ENCODE measurements at places on chromosomes 12 and 14. TPM values are rescaled to one million over a fixed set of nuclear protein-coding genes. Genes with fewer than 3 reads are reported as not detected.

The KRT82 gene
- total RNA-seq, result not detected

The KIF5A gene
- 0.16 TPM for total RNA-seq

The NID2 gene
- 0.80 TPM for total RNA-seq

The TMCC3 gene
- 20.1 TPM for total RNA-seq

- peak; percentile 36 for DNase-seq
- H3K27me3 ChIP-seq, result no peaks in the 10 kb centered on the region
- H3K27ac ChIP-seq, result peak overlapping the region; percentile 90
- peaks cover 4% of the 10 kb centered on the region for H3K36me3 ChIP-seq
These were observed 1.4 kb downstream of the DUSP6 start for GRCh38 chr12:89350630-89351488.

DNA sequence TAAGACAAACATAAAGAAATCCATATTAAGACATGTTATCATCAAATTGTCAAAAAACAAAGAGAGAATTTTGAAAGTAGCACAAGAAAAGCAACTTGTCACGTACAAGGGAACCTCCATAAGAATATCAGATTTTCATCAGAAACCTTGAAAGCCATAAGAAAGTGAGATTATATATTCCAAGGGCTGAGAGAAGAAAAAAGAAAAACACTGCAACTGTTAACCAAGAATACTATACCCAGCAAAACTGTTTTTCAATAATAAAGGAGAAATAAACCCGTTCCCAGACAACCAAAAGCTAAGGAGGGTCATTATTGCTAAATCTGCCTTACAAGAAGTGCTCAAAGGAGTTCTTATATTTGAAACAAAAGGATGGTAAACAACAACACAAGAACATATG, 94.7 kb upstream of the TSPAN8 start:
- no peaks in the 10 kb centered on the region for H3K27me3 ChIP-seq
- no peaks in the 10 kb centered on the region for H3K36me3 ChIP-seq
- no peak overlapping the region for H3K4me3 ChIP-seq
- DNase-seq, result no peak
- H3K27ac ChIP-seq, result no peak overlapping the region

DNA sequence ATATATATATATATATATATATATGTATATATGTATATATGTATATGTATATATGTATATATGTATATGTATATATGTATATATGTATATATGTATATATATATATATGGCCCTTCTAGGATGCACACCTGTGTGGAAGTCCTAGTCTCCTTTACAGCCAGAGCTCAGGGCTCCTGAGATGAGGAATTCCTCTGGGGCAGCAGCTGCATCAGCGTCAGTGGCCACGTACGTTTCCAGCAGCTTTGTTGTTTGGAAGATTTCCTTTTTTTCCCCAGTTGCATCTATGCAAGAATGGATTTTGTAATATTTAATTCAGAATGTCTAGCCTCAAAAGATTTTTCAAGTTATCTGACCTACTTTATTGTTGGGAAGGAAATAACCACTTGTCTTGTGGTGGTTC, 68.6 kb downstream of the TNFAIP2 start:
- no peak overlapping the region for H3K4me3 ChIP-seq
- no peaks in the 10 kb centered on the region for H3K36me3 ChIP-seq
- H3K4me1 ChIP-seq, result no peaks in the 10 kb centered on the region
- peaks cover 11% of the 10 kb centered on the region for H3K27me3 ChIP-seq
- no peak overlapping the region for H3K27ac ChIP-seq

DNA sequence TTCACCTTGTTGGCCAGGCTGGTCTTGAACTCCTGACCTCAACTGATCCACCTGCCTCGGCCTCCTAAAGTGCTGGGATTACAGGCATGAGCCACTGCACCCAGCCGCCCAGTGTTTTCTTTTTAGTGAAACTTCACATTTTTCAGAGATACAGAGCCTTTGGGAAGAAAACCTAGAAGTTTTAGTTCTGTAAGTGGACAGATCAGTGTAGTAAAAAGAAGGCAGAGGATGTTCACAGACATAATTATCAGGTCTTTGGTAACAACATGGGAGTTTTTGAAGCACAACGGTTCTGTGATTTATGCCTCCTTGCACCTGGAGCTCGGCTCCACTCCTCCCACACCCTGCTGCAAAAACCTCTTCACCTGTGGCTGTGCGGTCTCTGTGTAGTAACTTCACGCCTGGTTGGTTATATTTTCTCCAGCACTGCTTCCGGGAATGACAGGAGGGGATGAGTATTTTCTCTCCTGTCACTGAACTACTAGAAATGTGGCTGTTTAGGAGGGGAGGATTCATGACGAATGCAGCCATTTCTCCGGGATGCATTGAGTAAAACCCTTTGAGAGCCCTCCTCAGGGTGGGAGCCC, 67.0 kb downstream of the ARF6 start:
- no peaks in the 10 kb centered on the region for H3K27me3 ChIP-seq
- H3K27ac ChIP-seq, result peak overlapping the region; percentile 21
- no peaks in the 10 kb centered on the region for H3K4me1 ChIP-seq
- no peak overlapping the region for H3K4me3 ChIP-seq
- no peak for DNase-seq

- peaks cover 10% of the 10 kb centered on the region for H3K4me1 ChIP-seq
- no peak for DNase-seq
- no peaks in the 10 kb centered on the region for H3K27me3 ChIP-seq
- H3K36me3 ChIP-seq, result peaks cover 3% of the 10 kb centered on the region
These were observed 19.3 kb downstream of the PPP2R5E start for GRCh38 chr14:63523735-63524426.

GRCh38 chr14:54446161-54446693, 5.1 kb upstream of the CNIH1 start:
- H3K4me3 ChIP-seq, result no peak overlapping the region
- DNase-seq, result no peak
- no peaks in the 10 kb centered on the region for H3K36me3 ChIP-seq
- no peaks in the 10 kb centered on the region for H3K27me3 ChIP-seq

DNA sequence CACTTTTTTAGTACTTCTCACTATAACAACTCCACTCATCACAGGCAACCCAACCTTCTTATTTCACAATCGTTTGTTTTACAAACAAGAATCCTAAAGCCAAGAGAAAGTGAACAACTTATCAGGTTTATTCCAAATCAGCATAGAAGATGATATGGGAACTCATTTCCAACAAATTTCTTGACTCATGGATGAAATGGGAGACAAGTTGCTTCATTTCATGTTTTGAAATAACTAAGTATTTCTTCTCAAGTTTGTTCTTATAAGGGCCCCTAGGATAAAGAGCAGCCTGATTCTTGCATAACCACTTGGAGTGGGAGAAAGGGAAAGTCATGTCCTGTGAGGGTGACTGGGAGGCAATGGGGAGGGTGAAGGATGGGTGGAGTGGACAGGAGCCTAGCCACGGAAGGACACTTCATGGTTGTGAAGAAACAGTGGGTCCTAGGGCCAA, 168.3 kb downstream of the DUSP6 start:
- H3K4me1 ChIP-seq, result no peaks in the 10 kb centered on the region
- no peaks in the 10 kb centered on the region for H3K36me3 ChIP-seq
- H3K27ac ChIP-seq, result no peak overlapping the region
- H3K27me3 ChIP-seq, result no peaks in the 10 kb centered on the region

- H3K36me3 ChIP-seq, result peaks cover 3% of the 10 kb centered on the region
- no peak overlapping the region for H3K4me3 ChIP-seq
- H3K27ac ChIP-seq, result no peak overlapping the region
- H3K4me1 ChIP-seq, result peaks cover 5% of the 10 kb centered on the region
- no peak for DNase-seq
These were observed 5.5 kb upstream of the ZNF740 start for GRCh38 chr12:53174881-53175491.

DNA sequence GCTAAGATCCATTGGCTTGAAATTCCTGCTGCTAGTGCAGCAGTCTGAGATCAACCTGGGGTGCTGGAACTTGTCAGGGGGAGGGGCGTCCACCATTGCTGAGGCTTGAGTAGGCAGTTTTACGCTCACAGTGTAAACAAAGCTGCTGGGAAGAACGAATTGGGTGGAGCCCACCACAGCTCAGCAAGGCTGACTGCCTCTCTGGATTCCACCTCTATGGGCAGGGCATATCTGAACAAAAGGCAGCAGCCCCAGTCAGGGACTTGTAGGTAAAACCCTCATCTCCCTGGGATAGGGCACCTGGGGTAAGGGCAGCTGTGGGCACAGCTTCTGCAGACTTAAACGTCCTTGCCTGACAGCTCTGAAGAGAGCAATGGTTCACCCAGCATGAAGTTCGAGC, 191.7 kb downstream of the ALG10B start:
- no peak overlapping the region for H3K4me3 ChIP-seq
- no peak overlapping the region for H3K27ac ChIP-seq
- no peaks in the 10 kb centered on the region for H3K4me1 ChIP-seq

GRCh38 chr14:60175255-60175902, 10.2 kb upstream of the DHRS7 start:
- H3K4me1 ChIP-seq, result no peaks in the 10 kb centered on the region
- no peak overlapping the region for H3K4me3 ChIP-seq
- H3K36me3 ChIP-seq, result no peaks in the 10 kb centered on the region
- no peak overlapping the region for H3K27ac ChIP-seq
- DNase-seq, result no peak
- H3K27me3 ChIP-seq, result no peaks in the 10 kb centered on the region

All from natural killer cell (primary cell).